ENCODE measurements at places on chromosomes 13 and 19.

DNA sequence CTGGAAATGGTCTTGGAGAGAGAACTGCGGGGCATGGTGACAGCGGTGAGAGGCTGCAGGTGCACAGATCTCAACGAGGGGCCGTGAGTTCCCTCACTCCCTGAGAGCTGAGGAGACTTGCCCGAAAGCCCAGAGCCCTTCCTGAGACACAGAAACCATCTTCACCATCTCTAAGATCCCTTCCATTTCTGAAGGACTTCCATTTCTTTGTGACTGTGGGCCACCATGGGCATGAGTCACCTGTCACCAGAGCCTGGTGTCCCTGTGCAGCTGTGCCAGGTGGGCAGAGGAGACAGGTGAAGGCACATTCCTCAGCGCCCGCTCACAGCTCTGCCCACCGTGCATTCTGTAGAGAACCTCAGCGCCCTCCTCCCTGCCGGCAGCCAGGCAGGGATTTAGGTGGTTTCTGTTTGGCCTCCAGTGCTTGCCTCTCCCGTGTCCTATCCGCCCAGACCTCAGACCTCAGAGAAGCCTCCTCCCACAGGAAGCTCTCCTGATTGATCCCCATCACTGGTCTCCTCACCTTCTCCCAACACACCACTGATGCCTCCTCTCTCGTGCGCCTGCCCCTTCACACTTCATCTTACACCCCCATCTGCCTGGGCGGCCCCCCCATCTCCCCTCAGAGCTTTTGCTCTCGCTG lies 24.2 kb downstream of the SH3GL1 start:
- no peak for DNase-seq

GRCh38 chr13:75843991-75844390 lies 207.9 kb downstream of the LMO7 start:
- DNase-seq: no peak

GRCh38 chr13:112465251-112466131 lies 89.3 kb downstream of the SPACA7 start:
- no peak for DNase-seq

DNA sequence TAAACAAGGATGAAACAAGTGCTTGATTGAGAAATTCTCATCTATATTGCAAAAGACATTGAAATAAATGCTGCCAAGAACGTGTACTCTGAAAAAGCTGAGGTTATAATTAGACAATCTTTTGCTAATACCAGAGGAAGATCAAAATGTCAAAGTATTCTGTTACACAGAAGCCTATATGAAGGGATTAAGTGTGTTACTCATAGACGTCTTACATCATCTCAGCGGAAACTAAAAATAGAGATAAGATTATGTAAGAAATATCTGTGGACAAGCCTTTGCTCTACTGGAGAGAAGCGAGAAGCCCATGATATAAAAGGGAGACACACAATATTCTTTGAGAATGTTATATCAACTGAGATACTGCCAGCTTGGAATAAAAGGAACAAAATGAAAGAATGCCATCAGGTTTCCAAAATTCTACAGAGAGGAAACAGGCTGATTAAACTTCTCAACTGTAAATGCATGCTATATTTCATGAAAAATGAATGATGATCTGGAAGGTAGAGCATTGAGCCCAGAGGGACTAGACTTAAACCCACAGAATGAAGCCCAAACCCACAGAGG lies 699.0 kb downstream of the GPC5 start:
- DNase-seq: no peak

DNA sequence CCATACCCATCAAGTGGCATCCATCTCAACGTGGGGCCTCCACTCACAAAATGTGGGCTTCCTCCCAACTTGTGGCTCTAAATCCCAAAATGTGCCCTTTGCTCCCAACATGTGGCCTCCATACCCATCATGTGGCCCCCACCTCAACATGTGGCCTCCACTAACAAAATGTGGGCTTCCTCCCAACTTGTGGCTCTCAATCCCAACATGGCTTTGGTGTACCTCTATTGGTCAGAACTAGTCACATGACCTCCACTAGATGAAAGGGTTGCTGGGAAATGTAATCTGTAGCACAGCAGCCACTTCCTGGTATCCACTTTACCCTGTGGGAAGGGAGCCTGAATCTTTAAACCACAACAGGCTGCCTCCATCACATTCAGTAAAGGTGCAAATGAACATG lies 10.1 kb upstream of the ACER1 start:
- DNase-seq: no peak

DNA sequence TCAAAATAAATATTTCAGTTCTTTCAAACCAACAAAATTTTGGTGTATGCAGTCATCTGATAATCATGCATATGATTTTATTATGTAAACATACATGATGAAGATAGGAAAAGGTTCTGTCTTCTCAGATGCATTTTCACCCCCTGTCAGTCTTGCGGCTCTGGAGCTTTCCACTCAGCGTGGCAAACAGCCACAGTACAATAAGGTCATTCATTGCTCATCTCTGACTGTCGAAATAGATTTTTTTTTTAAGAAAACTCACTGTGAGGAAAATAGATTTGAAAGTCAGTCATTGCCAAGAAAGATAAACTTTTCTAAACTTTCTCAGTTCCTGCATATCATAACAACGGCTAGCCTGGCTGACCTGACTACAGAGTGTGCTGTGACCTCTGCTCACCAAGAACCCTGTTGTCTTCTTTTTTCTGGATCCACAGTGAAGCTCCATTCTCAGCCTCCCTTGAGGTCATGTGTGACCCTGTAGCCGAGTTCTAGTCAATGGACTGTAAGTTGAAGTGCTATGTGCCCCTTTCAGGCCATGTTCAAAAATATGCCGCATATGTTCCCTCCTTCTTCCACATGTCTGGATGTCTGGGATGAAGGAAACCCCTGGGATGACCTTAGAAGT lies 519.6 kb downstream of the KLF5 start:
- no peak for DNase-seq

- no peak for DNase-seq
Observed at GRCh38 chr19:42942187-42942789, 5.3 kb upstream of the PSG7 start.

DNA sequence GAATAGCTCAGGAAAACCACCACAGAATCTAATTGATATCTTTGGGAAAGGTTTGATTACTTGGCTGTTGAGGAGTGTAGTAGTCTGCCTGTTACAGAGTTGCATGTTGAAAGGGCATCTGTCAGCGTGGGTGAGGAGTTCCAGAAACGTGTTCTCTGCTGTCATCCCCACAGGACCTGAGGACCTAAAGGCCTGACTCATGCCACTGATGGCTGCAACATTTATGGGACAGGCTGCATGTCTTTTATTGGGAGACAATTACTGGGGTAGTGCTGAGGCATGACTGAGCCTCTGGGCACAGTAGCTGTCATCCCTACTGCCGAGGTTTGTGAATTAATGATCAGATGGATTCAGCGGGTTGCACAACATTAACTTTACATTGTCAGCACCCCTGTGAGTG lies 525.9 kb downstream of the GPC6 start:
- no peak for DNase-seq

DNA sequence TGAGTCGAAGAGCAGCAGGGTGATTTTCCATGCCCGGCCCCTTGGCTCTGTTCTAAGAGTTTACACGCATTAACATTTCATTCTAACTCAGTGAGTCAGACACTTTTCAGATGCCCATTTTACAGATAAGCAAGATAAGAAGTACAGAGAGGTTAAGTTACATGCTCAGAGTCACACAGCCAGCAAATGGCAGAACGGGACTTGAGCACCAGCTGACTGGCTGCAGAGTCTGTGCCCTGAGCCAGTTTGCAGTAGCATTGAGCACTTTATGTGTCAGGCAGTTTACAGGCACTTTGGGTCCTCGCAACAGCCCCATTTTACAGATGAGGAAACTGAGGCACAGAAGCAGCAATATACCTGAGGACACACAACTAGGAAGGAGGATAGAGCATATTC lies 19.0 kb downstream of the CCDC8 start:
- DNase-seq: no peak
